ENCODE measurements at places on chromosomes 2 and 18.

DNA sequence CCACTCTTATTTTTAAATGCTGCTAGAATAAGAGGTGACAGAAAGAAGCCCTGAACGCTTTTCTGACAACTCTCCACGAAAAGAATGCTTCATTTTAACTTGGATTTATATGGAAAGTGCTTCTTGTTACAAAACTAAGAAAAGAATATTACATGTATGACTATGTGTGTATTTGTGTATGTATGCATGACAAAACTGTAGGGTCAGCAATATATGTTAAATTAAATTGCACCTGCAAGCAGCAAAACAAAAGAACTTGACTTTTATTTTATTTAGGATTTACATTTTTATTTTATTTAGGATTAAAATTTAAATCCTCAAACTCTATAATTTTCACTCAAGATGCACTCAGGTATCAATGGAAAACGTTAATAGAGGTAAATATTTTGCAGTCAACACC, 187.1 kb downstream of the NR4A2 start:
- DNase-seq, result no peak

DNA sequence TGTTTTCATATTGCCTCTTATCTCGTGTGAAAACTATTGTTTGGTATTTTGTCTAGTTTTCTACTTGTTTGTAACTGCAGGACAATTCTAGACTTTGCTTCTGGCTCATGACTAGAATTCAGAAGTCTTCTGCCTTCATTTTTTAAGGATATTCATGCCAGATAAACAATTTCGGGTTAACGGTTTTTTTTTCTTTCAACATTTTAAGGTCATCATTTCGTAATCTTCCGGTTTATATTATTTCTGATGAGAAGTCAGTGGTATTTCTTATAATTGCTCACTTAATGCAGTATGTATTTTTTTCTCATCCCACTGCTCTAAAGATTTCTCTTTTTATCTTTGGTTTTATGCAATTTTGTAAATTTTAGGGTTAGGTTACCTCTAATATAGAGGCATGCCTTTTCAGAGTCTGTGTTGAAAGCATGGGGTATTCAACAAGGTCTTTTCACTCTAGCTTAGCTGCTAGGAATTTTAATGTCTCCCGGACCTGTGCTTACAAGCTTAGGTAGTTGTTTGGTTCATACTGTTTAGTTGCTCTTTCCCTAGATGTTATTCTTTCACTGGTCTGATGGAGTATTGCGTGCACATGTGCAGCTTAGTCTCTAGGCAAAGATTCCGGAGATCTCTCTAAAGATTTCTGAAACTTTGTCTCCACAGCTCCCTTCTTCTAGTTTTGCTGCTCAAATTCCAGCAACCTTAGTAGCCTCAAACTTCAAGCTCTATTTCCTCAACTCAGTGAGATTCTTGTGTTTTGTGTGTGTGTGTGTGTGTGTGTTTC, 198.1 kb downstream of the MCFD2 start:
- no peak for DNase-seq

DNA sequence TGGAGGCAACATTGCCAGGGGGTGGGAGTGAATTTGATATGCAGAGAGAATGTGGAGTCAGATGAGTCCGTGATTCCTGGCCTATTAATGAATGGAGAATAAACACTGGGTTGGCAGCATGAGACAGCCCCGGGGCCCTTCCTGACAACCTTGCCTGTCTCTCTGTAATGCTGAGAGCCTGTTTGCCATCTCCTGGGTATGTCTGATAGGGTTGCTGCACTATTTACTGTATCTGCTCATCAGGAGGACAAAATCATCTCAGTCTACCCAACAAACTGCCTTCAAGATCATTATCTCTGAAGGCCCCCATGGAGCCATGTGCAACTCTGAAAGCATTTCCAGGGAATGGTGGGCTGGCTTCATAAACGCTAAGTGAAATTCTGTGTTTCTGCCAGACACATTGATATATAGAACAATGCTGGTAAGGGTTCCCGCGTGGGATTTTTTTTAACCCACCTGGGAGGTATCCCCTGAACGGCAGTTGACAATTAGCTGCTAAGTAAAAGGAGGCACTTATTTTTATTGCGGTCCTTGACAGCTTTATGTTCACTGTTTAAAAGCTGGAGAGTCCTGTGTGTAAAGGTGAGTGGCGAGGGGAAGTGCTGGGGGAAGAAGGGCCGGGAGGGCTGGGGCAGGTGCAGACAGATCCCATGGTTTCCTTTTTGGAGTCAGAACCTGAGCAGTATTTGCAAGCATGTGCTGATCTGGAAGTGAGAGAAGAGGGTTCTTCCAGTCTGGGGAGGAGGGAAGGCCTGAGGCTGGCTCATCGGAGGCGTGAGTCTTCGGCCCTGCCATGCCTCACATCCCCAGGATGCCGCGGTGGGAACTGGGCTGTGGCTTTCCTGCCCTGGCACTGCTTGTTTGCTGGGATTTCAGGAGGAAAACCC, 64.8 kb downstream of the ARHGAP25 start:
- no peak for DNase-seq

- no peak for DNase-seq
These were observed 75.2 kb downstream of the COBLL1 start for GRCh38 chr2:164766216-164766953.

- no peak for DNase-seq
These were observed 44.3 kb upstream of the CYP1B1 start for GRCh38 chr2:38120264-38120592.

GRCh38 chr2:173462892-173463840, 108.5 kb downstream of the CDCA7 start:
- DNase-seq, result no peak
